ENCODE measurements at places on chromosomes 11 and 22.

- H3K4me1 ChIP-seq, result no peaks in the 10 kb centered on the region
- no peaks in the 10 kb centered on the region for H3K27me3 ChIP-seq
- no peak overlapping the region for H3K27ac ChIP-seq
- no peaks in the 10 kb centered on the region for H3K36me3 ChIP-seq
- no peak overlapping the region for H3K4me3 ChIP-seq
Observed at GRCh38 chr11:10225553-10225952, 68.5 kb downstream of the SBF2 start.

GRCh38 chr11:128279866-128280265 is 307.5 kb downstream of the ETS1 start:
- DNase-seq, result no peak
- peaks cover 4% of the 10 kb centered on the region for H3K27me3 ChIP-seq
- no peaks in the 10 kb centered on the region for H3K4me1 ChIP-seq
- H3K27ac ChIP-seq, result no peak overlapping the region
- no peak overlapping the region for H3K4me3 ChIP-seq
- no peaks in the 10 kb centered on the region for H3K36me3 ChIP-seq

DNA sequence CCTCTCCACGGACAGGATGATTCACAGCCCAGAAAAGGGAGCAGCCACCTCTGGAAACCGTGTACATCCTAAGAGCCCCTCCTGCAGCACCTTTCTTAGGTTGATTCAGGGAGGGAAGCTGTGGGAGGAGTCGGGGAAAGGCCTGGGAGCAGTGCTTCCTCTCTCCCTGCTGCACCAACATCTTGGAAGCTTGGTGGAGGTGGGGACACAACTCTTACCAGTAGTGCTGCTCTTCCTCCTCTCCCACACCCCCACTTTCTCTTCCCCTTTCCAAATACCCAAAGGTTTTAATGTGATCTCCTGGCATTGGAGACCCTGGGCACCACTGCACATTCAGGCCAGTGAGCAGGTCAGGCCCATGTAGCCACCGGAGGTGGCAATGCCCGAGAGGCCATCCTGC is 46.4 kb upstream of the HORMAD2 start:
- no peaks in the 10 kb centered on the region for H3K36me3 ChIP-seq
- H3K4me1 ChIP-seq, result peaks cover 6% of the 10 kb centered on the region
- H3K27me3 ChIP-seq, result no peaks in the 10 kb centered on the region
- no peak overlapping the region for H3K27ac ChIP-seq
- no peak overlapping the region for H3K4me3 ChIP-seq
- no peak for DNase-seq

DNA sequence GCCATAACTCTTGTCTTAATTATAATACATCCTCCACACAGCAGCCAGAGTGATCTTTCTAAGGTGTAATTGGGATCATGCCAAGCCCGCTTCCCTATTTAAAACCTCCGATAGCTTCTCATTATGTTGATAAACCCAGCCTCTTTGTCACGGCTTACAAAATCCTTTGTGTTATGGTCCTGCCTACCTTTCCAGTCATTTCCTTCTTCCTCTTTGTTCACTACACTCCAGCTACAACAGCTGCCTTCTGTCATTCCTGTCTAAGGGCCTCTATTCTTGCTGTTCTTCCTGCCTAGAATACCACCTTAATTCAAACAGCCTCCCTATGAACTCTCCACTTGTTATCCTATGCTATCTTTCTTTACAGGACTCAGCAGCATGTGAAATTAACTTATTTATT is 70.6 kb upstream of the CAPRIN1 start:
- H3K27ac ChIP-seq, result no peak overlapping the region
- no peaks in the 10 kb centered on the region for H3K36me3 ChIP-seq
- no peak overlapping the region for H3K4me3 ChIP-seq
- DNase-seq, result no peak
- no peaks in the 10 kb centered on the region for H3K27me3 ChIP-seq

DNA sequence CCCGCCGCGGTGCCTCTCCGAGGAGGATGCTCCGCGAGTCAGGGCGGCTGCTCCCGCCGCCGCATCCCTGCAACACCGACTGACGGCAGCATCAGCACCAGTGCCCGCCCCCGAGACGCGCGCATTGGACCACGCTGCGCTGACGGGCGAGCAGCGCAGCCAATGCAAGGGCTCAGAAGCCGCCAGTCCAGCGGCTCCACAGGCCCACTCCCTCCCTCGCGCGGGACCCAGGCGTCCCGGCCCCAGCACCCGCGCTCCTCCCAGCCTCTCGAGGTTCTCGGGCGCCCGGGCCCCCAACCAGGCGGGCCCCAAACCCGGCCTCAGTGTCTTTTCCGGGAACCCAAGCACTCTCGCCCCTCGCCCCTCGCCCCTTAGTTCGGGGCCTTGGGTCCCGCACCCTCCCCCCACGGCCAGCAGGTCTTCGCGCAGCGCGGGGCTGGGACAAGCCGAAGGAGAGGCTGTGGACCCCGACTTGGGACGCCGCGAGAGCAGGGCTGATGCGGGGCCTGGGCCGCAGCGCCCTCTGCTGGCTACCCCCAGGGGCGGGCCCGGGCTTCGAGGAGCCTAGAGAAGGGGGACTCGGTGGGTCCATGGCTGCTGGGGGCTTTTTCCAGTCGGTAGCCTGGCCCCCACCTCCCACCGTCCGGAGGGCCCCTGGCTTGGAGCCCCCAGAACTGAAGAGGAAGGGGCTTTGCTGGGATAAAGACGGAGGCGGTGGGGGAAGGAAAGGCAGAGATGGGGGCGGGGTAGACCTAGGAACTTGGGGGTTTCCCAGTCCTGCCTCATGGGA is at the start of gene NRXN2:
NRXN2 (minus strand) TSS at position 81 of the 790 bp plus-strand sequence. CDS start 9,498 bp downstream, outside the sequence.
- peak; percentile 85 for DNase-seq
- H3K27ac ChIP-seq, result no peak within 1 kb of the TSS
- no peaks in the 10 kb centered on the region for H3K36me3 ChIP-seq
- H3K27me3 ChIP-seq, result no peaks in the 10 kb centered on the region
- peak within 1 kb of the TSS; percentile 83 for H3K4me3 ChIP-seq
- no peaks in the 10 kb centered on the region for H3K4me1 ChIP-seq

DNA sequence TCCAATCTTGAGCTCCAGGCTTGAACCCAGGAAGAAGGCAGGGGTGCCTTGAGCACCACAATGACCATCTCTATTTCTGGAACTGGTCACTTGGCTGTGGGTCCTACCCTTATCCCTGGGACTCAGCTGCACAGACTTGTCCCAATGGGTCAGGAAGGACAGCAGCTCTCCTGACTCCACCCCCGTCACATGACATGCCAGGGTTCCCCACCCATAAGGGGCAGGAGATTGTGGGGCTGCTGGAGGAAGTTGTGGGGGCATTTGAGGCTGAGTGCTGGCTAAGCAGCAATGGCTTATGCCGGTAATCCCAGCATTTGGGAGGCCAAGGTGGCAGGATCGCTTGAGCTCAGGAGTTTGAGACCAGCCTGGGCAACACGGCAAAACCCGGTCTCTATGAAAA is 56.2 kb downstream of the NFAM1 start:
- H3K27me3 ChIP-seq, result no peaks in the 10 kb centered on the region
- no peak overlapping the region for H3K4me3 ChIP-seq
- no peaks in the 10 kb centered on the region for H3K36me3 ChIP-seq
- DNase-seq, result no peak
- H3K27ac ChIP-seq, result no peak overlapping the region

DNA sequence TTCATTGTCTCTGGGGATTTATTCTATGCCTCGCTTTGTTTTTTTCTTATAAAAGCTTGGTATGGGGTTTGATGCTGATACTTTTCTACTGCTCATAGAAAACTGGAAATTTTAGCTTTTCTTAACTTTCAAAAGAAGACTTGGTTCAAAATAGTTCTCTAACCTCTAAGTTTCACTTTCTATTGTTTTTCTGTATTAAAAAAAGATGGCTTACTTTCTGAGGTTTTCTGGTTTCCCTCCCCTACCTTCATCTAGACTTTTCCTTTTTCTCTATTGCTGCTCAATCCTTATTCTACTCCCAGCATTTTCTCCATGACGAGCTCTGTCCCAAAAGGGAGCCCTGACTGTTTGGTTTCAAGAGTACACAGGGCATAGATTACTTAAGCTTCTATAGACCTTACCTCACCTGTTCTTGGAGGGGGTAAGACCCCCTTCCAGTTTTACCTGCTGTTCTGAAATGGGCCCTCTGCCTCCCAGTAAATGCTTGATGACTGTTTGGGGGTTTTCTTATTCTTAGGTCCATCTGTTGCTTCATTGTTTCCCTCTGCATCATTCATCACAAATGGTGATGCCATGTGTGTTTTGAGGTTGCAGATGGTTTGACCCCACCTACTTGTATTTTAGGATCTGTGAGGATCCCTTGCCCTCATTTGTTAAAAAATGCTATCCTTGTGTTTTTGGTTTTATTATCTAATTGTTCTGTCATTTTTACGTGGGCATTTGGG is 29.5 kb downstream of the DNHD1 start:
- no peak for DNase-seq
- no peak overlapping the region for H3K27ac ChIP-seq
- H3K36me3 ChIP-seq, result no peaks in the 10 kb centered on the region
- no peaks in the 10 kb centered on the region for H3K4me1 ChIP-seq
- H3K4me3 ChIP-seq, result no peak overlapping the region

DNA sequence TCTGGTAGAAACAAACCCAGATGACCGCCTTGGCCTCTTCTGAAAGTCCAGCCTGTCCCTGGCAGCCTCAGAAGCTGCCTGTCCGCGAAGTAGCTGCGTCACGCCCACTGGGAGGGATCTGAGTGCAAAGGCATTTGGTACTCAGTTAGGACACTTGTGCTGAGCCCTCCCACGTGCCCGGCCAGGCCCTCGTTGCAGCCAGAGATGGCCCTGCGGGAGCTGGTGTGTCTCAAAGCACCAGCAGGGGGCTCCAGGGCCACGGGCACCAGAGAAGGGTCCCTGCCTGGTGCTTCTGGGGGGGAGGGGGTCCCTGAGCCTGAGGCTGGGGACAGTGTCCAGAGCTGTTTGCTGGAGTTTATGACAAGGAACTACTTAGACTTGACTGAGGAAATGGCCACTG is 5.8 kb downstream of the SELENOO start:
- DNase-seq, result peak; percentile 40
- H3K27ac ChIP-seq, result no peak overlapping the region
- H3K27me3 ChIP-seq, result no peaks in the 10 kb centered on the region
- no peak overlapping the region for H3K4me3 ChIP-seq

GRCh38 chr11:14018441-14018840 is 55.9 kb downstream of the SPON1 start:
- H3K4me3 ChIP-seq, result no peak overlapping the region
- no peak for DNase-seq
- H3K4me1 ChIP-seq, result no peaks in the 10 kb centered on the region
- H3K27ac ChIP-seq, result no peak overlapping the region
- H3K36me3 ChIP-seq, result no peaks in the 10 kb centered on the region

DNA sequence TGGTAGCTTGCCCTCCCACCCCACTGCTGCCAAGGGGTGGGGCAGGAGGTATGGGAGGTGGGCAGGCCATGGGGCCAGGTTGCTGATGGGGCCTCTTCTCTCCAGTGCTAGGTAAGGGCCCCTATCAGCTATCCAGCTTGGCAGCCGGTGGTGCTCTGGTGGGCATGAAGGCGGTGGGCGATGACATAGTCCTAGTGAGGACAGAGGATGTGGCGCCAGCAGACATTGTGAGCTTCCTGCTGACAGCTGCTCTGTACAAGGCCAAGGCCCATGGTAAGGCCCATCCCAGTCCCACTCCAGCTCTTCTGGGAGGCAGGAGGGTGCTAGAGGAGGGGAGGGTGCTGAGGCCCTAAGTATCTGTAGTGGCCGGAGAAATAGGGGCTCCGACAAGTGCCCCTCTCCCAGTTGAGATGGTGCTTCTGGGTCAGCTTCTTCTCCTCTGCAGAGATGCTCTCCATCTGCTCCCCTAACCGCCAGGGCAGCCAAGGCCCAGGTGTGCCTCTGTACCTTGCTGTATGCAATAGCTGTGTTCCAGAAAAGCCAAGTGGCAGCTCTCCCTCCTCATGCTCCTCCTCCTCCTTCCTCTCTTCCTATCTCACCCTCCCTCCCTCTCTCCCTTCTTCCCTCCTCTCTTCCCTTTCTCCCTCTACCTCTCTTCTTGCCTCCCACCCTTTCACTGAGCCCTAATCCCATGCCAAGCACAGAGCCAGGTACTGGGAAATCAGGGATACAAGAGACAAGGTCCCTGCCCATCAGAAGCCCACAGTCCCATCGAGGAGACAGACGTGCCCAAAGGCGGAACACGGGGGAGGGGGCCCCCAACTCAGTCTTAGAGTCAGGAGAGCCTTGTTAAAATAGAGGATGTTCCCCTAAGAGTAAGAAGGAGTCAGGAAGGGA is 55.3 kb downstream of the OTOG start:
- DNase-seq, result no peak
- no peak overlapping the region for H3K4me3 ChIP-seq
- H3K27ac ChIP-seq, result no peak overlapping the region
- H3K27me3 ChIP-seq, result no peaks in the 10 kb centered on the region
- H3K4me1 ChIP-seq, result no peaks in the 10 kb centered on the region
- no peaks in the 10 kb centered on the region for H3K36me3 ChIP-seq

DNA sequence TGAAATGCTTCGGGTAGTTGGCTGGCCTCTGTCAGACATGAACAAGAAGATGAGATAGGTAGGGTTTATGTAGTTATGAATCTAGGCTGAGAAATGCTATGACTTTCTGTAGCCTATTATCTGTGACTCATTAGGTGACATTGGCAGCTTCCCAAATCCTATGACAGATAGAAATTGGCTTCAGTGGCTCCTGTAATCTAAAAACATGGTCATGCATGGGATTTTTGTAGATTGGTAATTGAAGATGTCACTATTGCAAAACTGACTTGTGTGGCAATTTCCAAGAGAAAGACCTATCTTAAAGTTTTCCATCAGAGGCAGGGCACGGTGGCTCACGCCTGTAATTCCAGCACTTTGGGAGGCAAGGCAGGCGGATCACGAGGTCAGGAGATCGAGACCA is 29.4 kb upstream of the GRIK4 start:
- no peaks in the 10 kb centered on the region for H3K27me3 ChIP-seq
- no peaks in the 10 kb centered on the region for H3K4me1 ChIP-seq
- no peak overlapping the region for H3K4me3 ChIP-seq
- no peak overlapping the region for H3K27ac ChIP-seq
- DNase-seq, result no peak

- H3K27ac ChIP-seq, result no peak overlapping the region
- DNase-seq, result no peak
- no peak overlapping the region for H3K4me3 ChIP-seq
- no peaks in the 10 kb centered on the region for H3K27me3 ChIP-seq
Observed at GRCh38 chr11:126591966-126592489, 236.5 kb downstream of the ST3GAL4 start.
